ENCODE measurements at places on chromosomes 1 and 21.

DNA sequence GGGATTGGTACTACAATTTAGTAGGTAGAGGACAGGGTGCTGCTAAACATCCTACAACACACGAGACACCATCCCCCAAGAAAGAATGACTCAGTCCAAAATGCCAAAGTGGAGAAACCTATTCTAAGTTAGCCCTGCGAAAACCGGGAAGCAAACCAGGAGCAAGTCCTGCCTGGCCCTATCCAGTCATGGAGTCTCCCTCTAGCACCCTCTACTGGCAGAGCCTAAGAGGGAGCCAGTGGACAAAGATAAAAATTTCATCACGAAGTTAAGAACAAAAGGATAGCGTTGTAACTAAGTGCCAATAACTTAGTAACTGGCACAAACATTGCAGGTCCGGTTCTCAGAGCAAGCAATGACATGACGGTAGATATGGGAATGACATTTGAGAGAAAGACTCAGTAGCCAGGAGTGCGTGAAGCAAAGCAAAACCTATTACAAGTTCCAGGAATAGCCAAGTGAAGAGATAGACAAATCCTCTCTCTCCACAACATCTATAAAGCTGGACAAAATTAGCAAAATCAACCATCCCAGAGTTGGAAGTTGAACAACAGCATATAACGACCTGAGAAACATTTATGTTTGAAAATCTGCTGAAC, 383.5 kb downstream of the OMA1 start:
- no peak for DNase-seq

- DNase-seq: no peak
These were observed 50.4 kb upstream of the SOD1 start for GRCh38 chr21:31609081-31609480.

DNA sequence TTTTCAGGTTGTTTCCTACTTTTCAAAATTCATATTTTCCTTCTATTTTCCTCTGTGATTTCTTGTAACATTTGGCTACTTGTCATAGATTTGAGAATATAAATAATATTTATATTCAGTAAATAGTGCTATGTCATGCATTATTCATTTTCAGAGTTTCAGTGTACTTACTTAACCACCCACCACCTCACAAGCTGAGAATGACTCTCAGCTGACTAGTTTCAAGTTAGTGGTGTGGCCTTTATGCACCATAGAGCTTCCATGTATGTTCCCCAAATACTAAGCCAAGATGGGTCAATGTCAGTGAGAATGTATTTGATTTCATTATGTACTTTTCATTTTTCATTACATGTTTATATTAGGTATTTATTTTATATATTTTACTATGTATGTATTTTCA, 56.9 kb upstream of the RGS1 start:
- DNase-seq: no peak

DNA sequence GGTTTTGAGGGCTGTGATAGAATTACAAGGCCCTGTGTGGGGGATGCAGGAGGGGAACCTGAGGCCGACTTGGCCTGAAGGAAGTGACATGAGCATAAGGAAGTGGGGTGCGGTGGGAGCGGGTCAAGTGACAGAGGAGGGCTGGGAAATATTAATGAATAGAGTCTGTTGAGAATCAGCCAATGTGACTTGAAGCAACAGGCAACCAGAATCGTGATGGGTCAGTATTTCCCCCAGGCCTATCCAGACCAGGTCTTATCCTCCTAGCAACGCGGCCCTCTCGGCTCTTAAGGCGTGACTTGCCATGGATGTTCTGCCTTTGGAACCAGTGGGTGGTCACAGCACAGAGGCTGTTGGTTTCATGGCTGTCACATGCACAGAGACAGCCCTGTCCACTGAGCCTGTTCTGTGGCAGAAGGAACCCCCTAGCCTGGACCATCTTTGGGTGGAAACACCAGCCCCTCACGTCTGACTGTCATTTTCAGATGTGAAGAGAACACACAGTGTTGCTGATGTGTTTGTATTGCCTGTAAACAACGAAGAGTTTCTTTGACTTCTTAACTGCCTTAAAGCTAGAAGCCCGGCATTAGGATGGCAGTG, 468.8 kb downstream of the CAMTA1 start:
- DNase-seq: no peak

GRCh38 chr1:219810451-219810850, 117.9 kb downstream of the SLC30A10 start:
- no peak for DNase-seq
